ENCODE measurements at places on chromosomes 12 and 14.

GRCh38 chr14:105460616-105461015, 14.0 kb upstream of the CRIP2 start:
- DNase-seq: no peak

DNA sequence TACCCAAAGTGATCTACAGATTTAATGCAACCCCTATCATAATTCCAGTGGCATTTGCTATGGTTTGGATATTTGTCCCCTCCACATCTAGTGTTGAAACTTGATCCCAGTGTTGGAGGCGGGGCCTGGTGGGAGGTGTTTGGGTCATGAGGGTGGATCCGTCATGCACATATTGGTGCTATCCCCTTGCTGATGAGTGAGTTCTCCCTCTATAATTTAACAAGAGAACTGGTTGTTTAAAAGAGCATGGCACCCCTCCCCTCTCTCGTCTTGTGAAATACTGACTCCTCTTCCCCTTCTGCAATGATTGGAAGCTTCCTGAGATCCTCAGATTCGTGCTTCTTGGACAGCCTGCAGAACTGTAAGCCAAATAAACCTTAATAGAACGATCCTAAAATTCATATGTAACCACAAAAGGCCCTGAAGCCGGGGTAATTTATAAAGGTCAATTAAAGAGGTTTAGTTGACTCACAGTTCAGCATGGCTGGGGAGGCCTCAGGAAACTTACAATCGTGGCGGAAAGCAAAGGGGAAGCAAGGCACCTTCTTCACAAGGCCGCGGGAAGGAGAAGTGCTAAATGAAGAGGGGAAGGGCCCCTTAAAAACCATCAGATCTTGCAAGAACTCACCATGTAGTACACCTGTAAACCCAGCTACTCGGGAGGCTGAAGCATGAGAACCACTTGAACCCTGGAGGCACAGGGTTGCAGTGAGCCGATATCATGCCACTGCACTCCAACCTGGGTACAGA, 41.2 kb downstream of the SLC39A9 start:
- no peak for DNase-seq

- DNase-seq: no peak
These were observed 76.6 kb downstream of the SINHCAF start for GRCh38 chr12:31249356-31249755.

- no peak for DNase-seq
These were observed 28.9 kb downstream of the PNN start for GRCh38 chr14:39203659-39204606.

GRCh38 chr12:102950107-102950949, 7.1 kb upstream of the ASCL1 start:
- DNase-seq: no peak

- DNase-seq: no peak
These were observed 4.5 kb downstream of the OR10AD1 start for GRCh38 chr12:48198672-48198971.

- DNase-seq: no peak
These were observed 55.8 kb downstream of the CMAS start for GRCh38 chr12:22101749-22102243.

- no peak for DNase-seq
These were observed 181.1 kb upstream of the STXBP6 start for GRCh38 chr14:25231004-25231403.

- DNase-seq: no peak
These were observed 31.8 kb upstream of the CLEC4E start for GRCh38 chr12:8572507-8572906.

DNA sequence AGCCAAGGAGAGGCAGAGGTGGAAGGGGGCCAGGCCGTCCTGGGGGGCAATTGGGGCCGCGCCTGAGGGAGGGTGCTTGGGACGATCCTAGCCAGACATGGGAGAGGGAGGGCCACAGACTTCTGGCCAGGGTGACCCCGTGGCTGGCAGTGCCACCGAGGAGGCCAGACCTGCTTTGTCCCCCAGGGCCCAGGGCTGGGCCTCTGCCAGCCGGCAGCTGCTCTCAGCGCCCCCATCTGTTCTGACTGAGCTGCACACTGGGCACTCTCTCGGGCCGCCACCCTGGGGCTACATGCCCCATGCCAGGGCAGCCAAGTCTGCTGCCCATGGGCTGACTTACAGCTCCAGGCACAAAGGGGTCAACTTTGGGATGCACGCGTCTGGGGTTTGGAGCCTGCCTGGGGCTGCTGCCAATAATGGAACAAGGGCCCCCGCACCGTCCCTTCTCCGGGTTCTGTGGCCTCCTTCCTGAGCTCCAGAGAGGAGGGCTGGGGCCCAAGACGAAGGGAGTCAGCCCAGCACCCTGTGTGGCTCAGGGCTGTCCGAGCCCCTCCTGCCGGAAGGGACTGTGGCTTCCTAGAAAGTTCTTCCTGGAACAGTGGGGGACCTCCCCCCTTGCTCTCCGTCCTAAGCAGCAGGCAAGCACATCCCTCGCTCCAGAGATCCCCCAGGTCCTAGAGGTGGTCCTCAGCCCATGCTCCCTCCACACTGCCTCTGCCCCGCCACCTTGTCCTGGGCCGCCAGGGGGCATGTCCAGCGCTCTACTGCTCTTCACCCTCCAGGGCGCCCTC, 1.1 kb downstream of the ADSS1 start:
- DNase-seq: no peak

DNA sequence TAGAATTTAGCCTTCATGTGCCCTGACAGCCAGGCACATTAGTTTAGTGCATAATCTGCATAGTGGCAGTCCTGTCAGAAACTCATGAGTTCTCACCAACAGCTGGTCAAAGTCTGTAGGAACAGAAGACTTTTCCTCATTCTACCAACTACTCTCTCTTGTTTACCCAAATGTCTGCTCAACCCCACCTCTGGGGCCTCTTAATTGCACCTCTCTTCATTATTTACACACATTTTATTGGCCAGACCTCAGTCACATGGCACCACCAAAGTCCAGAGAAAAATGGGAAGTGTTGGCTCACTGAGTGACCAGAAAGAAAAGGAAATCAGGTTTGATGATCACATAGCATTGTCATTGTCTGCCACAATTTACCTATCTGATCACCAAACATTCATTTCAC, 114.6 kb upstream of the PLXNC1 start:
- DNase-seq: no peak

DNA sequence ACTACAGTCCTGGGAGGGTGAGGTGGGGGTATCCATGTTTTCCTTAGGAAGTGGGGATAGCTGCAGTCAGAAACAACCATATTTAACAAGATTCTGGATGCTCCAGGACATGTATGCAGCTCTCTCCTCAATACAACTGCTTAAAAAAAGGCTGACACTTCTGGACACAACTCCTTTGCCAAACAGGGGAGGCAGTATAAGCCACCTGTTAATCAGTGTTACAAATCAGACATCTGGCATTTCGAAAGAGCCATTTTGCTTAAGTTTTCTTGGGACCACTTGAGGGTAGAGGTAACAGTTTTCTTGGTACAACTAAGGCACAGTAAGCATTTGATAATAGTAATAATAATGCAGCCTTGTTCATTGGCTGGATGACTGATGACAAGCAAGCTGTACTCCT, 47.1 kb downstream of the RPGRIP1 start:
- no peak for DNase-seq

DNA sequence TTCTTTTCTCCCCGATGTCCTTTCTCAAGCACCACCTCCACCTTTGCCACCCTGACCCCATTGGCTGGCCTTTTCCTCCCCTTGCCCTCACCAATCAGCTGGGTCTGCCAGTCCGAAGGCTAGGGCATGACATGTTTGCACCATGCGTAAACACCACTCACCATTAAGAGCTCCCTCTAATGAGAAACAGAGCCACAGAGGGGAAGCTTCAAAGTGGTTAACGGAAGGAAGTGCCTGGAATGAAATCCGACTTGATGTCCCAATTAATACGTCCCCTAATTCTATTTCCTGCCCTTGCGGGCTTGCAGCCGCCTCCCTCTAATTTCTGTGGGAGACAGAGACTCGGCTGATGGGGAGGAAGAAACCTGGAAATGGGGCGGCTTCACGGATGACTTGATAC, 318.5 kb upstream of the TBX3 start:
- DNase-seq: no peak

GRCh38 chr14:103418481-103418818, 33.2 kb downstream of the MARK3 start:
- no peak for DNase-seq

DNA sequence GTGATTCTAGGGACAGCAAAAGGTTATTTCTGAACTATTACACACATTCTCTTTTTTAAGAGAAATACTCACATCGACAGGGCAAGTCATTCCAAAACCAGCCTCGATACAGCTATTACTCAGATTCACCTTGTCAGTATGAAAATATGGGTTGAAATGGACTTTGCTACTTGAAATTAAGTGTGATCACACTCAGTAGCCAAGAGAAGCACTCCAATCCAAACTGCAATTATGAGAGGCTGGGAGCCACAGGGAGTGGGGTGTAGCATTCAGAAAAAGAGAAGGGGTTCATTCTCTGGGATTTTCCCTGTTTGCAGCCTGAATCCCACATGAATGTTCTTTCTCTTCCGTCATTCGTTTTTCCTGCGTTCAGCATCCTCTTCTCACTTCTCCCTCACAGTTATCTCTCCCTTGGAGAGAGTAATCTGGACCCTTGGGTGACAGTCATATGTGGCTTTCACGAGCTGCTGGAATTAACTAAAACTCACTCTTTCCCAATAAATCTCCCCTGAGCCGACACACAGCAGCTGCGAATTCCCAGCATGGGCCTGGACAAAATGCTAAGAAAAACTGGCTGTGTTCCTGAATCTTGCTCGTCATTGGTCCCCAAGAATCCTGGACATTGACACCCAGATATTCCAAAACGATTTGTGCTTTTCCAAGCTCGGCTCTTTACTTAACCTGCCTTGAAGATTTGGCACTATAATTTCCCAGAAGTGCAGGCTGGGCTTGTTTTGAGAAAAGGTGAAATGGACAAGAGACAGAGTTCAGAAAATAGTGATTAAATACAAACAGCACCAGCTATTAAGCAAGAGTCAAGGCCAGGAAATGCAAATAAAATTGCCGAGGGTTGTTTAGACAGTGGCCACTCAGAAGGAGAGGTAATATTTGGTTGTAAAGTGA, 199.5 kb upstream of the PLEKHG7 start:
- DNase-seq: no peak

Measured in activated gamma-delta T cell treated with Interleukin-2 at 50 U/mL for 16 hours (primary cell).